ENCODE measurements at places on chromosomes 16 and 17.

DNA sequence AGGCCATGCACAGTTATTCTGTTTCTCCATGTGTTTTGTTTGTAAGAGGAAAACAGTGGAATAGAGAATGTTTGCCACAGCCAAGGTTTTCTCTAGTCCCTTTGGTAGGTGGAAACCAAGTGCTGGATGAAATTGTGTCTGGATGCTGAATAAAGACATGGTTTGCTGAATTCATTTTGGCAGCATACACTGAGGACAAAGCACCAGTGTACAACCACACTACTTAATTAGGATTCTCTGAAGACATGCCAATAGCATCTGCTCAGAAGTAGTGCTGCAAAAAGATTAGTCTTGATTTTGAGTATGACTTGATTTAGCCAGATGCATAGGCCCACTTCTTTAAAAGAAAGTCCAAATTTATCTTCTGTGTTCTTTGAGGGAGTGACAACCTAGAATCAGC, 230.5 kb upstream of the CACNG5 start:
- DNase-seq: no peak

DNA sequence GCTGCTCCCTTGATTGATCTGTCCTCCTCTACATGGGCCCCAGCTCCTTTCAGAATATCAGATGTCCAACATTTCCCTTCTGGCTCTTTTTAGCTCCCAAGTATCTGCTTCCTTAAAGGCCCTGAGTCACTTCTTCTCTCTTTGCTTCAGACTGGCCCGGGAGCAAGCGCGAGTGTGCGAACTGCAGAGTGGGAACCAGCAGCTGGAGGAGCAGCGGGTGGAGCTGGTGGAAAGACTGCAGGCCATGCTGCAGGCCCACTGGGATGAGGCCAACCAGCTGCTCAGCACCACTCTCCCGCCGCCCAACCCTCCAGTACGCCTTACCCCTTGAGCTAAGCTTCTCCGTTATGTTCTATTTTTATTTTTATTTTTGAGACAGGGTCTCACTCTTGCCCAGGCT, 12.3 kb downstream of the CNTROB start:
- no peak for DNase-seq

GRCh38 chr17:51149163-51149562, 4.2 kb upstream of the NME1 start:
- DNase-seq: no peak

GRCh38 chr17:12768255-12768654, 21.0 kb upstream of the ARHGAP44 start:
- no peak for DNase-seq

DNA sequence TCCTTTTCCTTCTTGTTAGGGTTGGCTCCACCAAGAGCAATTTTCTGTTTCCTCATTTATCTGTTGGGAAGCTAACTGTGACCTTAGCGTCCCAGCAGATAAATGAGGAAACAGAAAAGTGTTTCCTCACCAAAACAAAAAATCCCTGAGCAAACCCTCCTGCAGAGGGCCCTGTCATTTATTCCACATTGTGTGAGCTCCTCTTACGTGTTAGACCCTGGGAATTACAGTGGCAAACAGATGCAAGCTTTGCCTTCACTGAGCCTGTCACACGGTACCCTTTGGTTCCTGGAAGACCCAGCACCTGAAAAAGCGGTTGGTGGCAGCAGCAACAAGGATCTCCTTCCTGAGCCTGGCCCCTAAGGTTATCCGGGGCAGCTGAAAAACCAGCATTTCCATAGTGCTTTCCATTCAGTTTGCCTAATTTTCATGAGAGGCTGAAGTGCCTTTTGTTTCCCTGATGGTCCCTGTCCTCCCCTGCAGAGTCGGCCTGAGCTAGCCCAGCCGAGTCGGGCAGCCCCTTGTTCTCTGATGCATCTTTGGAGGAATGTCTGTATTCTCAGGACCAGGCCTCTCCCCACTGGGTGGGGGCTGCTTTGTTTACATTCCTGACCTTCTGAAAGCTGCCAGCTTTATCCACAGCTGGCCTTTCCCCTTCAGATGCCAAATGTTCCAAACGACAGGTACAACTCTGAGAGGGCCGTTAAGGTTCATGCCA, 34.7 kb downstream of the YPEL2 start:
- DNase-seq: no peak
